ENCODE measurements at places on chromosomes 3 and 15.

DNA sequence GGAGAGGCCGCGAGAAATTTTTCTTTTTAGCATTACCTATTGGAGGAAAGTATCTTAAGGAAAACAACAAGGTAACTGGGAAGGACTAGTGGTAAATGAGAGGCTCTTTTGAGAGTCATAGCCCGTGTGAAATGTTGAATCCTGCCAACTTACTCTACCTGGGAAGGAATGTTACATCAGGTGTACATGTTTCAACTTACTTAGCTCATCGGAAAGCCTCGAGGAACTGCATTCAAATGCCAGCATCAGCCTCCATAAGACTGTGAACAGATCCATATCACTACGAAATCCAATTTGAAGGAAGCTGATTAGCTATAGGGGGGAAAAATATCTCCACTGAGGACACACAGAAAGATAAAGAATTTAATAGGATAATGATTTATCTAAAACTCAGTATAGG, 72.3 kb upstream of the PDZRN3 start:
- no peak for DNase-seq

DNA sequence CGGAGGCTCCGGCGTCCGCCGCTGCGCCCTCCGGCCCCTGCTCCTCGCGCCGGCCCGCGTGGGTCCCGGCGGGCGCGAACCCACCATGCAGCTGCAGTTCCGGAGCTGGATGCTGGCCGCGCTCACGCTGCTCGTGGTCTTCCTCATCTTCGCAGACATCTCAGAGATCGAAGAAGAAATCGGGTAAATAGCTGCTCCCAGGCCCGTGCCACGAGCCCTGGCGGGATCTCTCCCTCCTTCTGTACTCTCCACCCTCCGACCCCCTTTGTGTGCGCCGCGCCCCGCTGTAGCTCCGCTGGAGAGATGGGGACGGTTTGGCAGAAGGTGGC, 263 bp downstream of the ST8SIA2 start:
- DNase-seq = no peak

GRCh38 chr3:49470714-49471420, 800 bp downstream of the DAG1 start:
- no peak for DNase-seq

DNA sequence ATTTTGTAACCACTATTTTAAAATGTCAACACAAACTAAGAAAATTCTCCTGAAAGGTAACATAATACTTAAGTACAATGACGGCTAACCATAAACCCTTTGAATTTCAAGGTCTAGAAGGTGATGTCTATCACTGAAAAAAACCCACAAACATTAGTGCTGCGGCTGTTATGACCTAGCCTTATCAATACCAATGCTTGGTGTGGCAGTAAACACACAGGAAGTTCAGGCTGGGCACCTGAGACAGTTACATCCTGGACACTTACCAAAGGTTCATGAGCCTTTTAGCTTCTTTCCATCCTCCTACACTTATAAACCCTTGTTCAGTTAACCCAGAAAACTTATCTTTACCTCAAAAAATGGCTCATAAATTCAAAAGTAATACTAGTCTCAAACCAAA, 5.8 kb downstream of the HSPBAP1 start:
- DNase-seq = no peak

- no peak for DNase-seq
Observed at GRCh38 chr3:16303037-16303575, 38.1 kb downstream of the OXNAD1 start.

GRCh38 chr3:65995030-65995429, 43.7 kb downstream of the MAGI1 start:
- peak; percentile 35 for DNase-seq

DNA sequence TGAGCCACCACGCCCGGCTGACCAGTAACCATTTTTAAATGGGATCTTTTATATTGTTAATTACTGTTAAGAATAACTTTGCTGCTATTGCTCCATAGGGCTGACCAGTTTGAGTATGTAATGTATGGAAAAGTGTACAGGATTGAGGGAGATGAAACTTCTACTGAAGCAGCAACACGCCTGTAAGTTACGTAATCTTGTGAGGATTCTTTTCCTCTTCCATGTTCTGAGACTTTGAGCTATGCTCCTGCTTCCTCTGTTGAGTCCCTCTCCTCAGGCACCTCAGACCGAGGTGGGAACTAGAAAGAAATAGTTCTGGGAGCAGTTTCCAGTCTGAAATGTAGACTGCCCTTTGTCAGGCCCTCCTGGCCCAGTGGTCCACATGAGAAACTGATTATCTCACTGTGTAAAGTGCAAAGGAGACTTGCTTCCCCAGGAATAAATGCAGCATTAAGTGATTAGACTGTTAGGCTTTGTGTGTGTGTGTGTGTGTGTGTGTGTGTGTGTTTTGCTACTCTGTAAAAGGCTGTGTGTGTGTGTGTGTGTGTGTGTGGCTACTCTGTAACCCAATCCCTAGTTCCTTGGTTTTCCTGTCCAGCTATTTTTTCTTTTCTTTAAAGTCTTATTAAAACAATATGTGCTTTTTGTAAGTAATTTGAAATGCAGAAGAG, 5.2 kb downstream of the POLR2H start:
- DNase-seq = no peak

GRCh38 chr3:16402451-16402850, 111.0 kb downstream of the RFTN1 start:
- DNase-seq = no peak

DNA sequence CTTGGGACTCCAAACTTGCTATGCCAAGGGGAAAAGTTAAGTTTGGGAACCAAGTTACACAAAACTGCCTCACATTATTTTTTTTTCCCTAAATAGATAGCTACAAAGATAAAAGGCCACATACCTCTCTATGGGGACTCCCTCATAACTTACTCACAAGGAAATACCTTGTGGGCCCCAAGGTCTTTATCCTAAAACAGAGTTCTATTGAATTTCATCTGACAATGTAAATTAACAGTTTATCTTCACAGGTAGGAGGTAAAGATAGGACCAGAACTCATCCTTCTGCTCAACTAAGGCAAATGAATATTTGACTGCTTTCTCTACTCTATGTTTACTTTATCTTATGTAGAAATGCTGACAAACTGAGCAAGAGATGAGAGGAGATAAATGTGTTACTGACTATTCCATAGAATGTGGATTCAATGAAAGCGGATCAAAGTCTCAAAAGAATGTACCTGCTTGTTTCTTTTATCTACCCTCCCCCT, 1278.0 kb downstream of the OTOL1 start:
- DNase-seq = no peak

GRCh38 chr15:20356444-20356910, 185.1 kb downstream of the GOLGA6L6 start:
- DNase-seq = no peak

DNA sequence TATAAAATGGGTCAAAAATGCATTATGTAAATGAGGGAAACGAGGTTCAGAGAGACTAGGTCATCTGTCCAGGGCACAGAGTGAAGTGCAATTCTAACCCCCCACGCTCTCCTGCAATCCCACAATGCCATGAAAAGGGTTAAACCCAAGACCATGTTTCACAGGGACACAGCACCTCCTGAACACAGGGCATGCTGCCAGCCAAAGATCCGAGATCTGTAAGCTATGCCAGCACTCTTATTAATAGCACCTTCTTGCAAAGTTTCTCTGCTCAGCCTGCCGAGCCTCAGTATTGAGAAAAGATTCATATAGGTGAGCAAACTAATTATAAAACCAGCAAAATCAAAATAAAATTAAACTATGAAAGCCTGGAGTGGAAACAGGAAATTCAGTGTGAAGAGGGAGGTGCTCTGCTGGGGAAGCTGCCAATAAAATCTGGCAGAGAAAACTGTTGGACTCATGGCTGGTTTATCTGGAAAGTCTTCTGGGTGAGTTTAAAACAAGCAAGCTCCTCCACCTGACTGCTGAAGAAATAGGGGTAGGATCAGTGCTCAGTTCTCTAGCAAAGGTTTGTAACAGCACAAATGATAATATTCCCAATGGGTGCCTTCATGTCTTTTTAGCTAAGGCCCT, 50.3 kb downstream of the LRIG1 start:
- DNase-seq = no peak

DNA sequence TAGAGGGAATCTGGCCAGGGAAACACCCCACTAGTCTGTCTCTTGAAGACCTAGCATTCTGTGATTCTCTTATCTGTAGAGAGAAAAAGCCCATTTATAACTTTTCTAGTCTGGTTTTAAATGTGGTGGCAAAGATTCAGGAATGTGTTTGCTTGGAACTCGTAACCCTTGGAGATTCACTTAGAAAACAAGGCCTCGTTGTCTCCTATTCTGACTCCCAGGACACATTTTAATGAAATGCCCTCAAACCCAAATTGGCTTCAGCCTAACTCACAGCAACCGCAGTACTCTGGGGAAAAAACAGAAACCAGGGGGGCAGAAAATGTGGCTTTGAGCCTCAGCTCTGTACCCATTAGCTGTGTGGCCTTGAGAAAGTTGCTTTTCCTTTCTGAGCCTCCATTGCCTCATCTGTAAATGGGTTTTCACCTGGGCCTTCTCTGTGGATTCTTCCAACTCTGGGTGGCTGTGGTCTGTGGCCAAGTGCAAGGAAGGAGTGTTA, 36.5 kb downstream of the RPLP1 start:
- peak; percentile 74 for DNase-seq

DNA sequence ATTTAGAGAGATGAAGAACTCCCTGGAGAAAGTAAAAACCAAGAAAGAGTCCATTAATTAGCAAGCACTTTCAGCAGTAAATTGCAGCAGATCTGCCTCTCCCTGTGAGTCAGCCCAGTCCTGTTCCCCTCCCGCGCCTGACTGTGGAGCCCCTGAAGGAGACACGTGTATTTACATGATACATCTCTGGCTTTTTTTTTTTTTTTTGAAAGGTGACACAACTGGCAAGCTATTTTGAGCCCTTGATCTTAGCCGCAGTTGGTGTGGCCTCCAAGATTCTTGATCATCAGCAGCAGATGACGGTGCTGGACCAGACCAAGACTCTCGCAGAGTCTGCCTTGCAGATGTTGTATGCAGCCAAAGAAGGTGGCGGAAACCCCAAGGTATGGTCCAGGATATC, 271.8 kb upstream of the TPM1 start:
- peak; percentile 79 for DNase-seq

Measured in GM04503 (cell line).